ENCODE measurements at places on chromosomes 5 and 9.

- DNase-seq, result no peak
Measured at GRCh38 chr5:1410156-1411014, 34.9 kb downstream of the SLC6A3 start.

GRCh38 chr9:68730570-68731235, 25.7 kb downstream of the PIP5K1B start:
- DNase-seq, result no peak

GRCh38 chr9:127783111-127784008, 2.5 kb upstream of the CDK9 start:
- peak; percentile 91 for DNase-seq

- no peak for DNase-seq
Measured at GRCh38 chr9:118222375-118222774, 518.2 kb downstream of the TLR4 start.

DNA sequence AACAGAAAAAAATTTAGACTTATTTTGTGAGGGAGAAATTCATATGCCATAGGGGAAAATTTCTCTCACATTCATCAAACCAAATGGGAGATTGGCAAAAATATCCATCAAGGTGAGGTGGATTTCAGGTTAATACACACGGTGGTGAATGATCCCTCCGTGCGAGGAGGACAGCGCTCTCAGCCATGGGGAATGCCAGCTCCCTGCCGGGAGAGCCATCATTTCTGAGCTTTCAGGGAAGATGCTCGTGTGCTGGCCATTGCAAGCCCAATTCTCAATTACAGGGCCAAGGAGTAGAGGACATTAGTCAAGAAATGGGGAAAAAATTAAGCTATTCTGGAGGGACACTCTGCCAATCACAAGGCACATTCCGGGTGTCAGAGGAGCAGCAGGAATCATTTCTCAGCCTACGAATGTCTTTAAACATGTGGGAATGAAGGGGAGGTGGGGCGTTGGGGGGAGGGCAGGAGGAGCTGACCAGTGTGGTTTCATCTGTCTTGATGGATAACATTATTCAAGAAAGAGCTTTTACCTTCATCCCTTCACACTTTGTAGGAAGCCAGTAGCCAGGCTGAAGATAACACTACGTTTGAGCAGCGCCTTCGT, 165.5 kb downstream of the DAB2IP start:
- DNase-seq, result no peak

DNA sequence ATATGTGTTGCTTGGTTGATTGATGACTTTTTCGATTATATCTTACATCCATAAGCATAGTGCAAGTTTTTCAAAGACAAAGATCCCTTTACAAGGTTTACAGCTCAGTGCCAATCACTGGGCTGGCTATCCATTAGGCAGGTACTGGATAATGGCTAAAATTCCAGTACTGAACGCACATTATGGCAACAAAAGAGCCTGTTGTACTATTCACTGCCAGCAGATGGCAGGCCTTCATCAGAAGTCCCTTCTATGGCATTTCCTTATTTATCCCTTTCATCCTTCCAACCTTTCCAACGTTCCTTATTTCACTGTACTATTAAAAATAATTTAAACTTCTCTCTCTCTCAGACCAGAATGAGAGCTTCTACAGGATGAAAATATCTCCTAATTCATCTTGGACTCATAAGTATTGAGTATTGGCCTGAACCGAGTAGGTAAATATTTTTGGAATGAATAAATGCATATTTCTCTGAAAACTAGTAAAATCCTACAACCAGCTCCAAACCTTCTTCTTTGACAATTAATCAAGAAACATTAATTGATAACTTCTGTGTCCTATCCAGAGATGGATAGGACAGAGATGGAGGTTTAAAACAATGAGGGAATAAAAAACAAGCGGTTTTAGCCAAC, 6.7 kb upstream of the WNT8A start:
- peak; percentile 26 for DNase-seq

DNA sequence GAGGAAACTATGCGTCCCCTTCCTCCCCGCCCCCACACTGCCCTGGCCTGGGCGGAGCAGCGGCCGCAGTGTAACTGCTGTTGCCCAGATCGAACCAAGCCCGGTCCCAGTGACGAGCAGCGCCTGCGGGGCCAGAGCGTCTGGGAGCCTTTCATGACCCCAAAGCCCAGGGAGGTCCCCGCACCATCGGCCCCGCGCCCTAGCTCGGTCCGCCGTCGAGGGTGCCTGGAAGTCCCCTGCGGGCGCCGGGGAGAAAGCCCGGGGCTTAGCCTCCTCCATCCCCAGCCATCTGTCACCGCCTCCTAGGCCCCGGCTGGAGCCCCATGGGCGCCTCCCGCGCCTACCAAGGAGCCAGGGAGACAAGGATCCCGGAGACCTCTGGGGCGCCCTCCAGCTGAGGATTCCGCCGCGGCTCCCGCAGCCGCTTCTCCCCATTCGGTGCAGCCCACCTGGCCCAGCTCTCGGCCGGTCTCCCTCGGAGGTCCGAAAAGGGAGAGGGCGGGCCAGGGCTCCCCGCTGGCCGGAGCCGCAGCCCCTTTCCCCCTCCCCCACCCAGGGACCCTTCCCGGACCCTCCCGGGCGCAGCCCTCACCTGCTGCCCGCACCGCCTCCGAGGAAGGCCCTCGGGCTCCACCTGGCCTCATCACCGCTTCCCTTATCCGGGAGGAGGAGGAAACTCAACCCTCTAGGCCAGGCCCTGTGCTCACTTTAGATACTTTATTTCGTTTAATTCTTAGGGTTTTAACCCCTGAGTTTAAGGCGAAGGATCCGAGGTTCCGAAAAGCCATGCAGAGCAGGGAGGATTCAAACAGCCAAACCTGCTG, 45.6 kb downstream of the APTX start:
- DNase-seq, result no peak

- DNase-seq, result peak; percentile 21
Measured at GRCh38 chr5:76175051-76175666, 92.0 kb downstream of the SV2C start.

- DNase-seq, result no peak
Measured at GRCh38 chr9:85727500-85727899, 14.3 kb downstream of the AGTPBP1 start.

DNA sequence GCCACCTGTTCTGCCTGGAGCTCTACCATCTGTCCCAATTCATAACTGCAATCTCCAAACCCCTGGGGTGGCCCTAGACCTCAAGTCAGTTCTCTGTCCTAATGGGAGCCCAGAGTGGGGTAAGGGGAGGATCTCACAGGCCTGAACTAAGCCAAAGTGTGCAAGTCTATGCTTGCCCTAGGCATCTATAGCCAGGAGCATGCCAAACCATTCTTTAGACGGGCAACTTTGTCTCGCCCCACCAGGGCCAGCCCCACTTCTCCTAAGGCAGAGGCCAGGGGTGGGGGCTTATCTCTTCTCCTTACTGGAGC, 3.3 kb downstream of the ACSL6 start:
- DNase-seq, result no peak

- DNase-seq, result no peak
Measured at GRCh38 chr9:33124751-33125381, 42.3 kb downstream of the B4GALT1 start.

DNA sequence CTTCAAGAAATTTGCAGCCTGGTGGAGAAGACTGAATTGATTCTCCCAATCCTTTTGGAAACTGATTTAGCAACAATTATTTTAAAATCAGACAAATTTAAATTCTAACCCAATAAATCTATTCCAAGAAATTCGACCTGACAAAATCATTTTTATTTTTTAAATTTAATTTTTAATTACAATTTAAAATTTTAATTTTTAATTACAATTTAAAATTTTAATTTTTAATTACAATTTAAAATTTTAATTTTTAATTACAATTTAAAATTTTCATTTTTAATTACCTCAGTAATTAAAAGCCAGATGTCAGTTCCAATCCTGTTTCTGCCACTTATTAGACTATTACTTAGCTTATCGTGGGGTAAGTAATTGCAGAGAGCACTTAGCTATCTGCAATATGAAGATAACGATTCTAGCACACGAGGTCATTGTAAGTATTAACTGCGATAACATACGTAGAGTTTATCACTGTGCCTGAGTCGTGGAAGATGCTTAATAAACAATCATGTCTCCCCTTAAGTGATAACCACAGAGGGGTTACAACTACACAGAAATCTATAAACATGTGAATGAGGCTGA, 346.4 kb upstream of the SLC24A2 start:
- DNase-seq, result no peak

DNA sequence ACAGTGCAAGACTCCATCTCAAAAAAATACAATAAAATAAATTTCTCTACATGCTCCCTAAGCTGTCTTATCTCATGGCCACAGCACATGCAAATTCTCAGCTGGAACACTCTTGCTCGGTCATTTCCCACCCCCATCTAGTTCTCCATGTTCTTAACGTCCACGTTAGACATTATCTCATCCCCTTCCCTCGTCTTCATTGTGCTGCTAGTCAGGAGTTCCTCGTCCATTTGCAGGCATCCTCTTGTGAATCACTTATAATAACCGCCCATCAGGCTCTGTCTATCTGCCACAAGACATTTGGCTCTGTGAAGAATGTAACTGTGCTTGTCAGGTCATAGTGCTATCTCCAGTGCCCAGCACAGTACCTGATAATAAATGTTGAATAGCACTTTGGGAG, 32.9 kb upstream of the GOLGA1 start:
- DNase-seq, result no peak

DNA sequence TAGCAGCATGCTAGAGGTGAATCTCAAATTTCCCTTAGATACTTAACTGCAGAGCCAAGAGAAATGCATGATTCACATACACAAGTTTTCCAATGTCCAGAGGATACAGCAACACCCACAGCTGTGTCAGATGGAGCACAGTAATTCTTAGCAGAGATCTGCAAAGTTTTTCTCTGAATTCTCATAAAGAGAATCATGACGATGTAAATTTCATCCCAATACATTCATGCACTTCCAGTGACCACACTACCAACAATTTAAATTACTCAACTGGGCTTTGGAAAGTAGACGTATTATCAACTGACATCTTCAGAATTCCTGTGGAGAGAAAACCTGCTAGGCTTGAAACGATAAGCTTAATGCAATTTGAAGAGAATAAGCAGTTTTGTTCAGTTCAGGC, 378.8 kb upstream of the TLE4 start:
- no peak for DNase-seq

GRCh38 chr5:145467446-145467845, 367.7 kb downstream of the PRELID2 start:
- no peak for DNase-seq

Measured in T-helper 2 cell (primary cell).